ENCODE measurements at places on chromosomes 3 and 15.

- no peak overlapping the region for H3K4me3 ChIP-seq
- no peaks in the 10 kb centered on the region for H3K27me3 ChIP-seq
- no peaks in the 10 kb centered on the region for H3K36me3 ChIP-seq
- no peak for DNase-seq
- H3K27ac ChIP-seq, result no peak overlapping the region
Observed at GRCh38 chr3:100105501-100105900, 8.8 kb downstream of the FILIP1L start.

- peak overlapping the region; percentile 85 for H3K27ac ChIP-seq
- H3K4me1 ChIP-seq, result peaks cover 31% of the 10 kb centered on the region
- H3K27me3 ChIP-seq, result no peaks in the 10 kb centered on the region
- H3K36me3 ChIP-seq, result no peaks in the 10 kb centered on the region
- peak; percentile 85 for DNase-seq
Observed at GRCh38 chr3:59818033-59818918, 768.5 kb upstream of the CFAP20DC start.

DNA sequence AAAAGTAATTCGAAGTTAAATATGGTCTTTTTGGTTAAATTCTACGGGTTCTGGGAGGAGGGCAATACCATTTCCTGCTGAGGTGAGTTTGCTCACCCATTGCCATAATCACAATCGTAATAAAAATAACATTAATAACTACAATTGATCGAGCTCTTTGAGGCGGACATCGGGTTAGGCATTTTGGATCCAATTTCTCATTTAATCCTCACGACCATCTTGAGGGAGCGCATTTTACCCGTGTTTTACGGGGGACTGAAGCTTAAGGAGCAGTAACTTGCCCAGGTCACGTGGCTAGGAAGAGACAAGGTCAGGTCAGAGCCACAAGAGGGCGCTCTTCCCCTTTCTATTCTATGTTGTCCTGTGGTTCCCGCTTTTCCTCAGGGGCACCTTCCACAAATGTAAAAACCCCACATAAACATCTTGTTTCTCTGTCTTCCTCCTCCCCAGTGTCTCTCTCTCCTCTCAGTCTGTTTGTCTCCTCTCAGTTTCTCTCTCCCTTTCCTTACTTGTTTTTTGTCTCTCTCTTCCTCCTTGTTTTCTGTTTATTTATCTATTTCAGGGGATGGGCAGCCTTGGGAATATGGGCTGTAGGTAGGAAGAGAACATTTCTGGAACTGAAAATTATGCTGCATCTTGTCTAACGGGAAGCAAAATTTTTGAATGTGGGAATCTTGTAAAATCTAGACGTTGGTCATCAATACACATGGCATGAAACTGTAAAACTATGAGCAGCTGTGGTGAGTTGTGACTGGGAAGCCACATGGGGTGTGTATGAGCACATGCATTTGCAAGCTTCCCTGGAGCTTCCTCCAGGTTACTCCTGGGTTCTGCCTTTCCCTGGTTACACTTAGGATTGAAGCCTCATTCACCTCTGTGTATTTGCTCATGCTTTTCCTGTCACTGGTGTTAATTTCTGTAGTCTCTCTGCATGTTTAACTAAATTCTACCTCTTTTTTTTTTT is 71.0 kb downstream of the SQOR start:
- peak; percentile 71 for DNase-seq
- H3K27me3 ChIP-seq, result no peaks in the 10 kb centered on the region
- peak overlapping the region; percentile 40 for H3K4me3 ChIP-seq
- no peak overlapping the region for H3K27ac ChIP-seq
- peaks cover 11% of the 10 kb centered on the region for H3K4me1 ChIP-seq
- H3K36me3 ChIP-seq, result no peaks in the 10 kb centered on the region

GRCh38 chr3:51384055-51384725 is 901 bp upstream of the MANF start:
- no peak for DNase-seq
- H3K27ac ChIP-seq, result peak overlapping the region; percentile 86
- H3K27me3 ChIP-seq, result no peaks in the 10 kb centered on the region
- peaks cover 39% of the 10 kb centered on the region for H3K4me1 ChIP-seq
- H3K36me3 ChIP-seq, result no peaks in the 10 kb centered on the region

GRCh38 chr3:66439666-66440344 is 61.0 kb downstream of the LRIG1 start:
- H3K4me3 ChIP-seq, result no peak overlapping the region
- no peak overlapping the region for H3K27ac ChIP-seq
- no peaks in the 10 kb centered on the region for H3K4me1 ChIP-seq
- H3K27me3 ChIP-seq, result 0 out of 2 replicates have a peak, but pooled peaks cover 2% of the 10 kb centered on the region

DNA sequence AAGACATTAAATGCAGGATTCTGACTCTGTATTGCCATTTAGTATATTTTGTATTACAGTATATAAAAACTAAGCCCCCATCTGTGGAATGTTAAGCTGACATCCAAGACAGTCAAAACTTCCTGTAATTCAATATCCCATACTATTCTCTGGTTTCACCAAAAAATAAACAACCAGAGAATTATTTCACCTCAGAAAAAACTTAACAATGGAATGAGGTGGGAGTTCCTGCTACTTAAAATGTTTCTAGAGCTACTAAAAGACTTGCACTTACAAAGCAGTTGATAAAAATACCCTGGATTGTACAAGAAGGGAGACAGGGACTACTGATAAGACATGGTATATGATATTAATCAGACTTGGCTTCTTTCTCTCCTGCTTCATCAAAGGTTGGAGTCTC is 8.3 kb downstream of the ARL13B start:
- no peak for DNase-seq
- H3K4me1 ChIP-seq, result no peaks in the 10 kb centered on the region
- no peaks in the 10 kb centered on the region for H3K36me3 ChIP-seq
- H3K27me3 ChIP-seq, result no peaks in the 10 kb centered on the region
- H3K27ac ChIP-seq, result no peak overlapping the region
- no peak overlapping the region for H3K4me3 ChIP-seq

GRCh38 chr15:100291106-100291505 is 50.7 kb downstream of the ADAMTS17 start:
- no peaks in the 10 kb centered on the region for H3K4me1 ChIP-seq
- no peak for DNase-seq
- H3K4me3 ChIP-seq, result no peak overlapping the region

- peaks cover 11% of the 10 kb centered on the region for H3K4me1 ChIP-seq
- H3K27ac ChIP-seq, result no peak overlapping the region
- DNase-seq, result peak; percentile 33
Observed at GRCh38 chr3:98329392-98330124, 24.1 kb upstream of the OR5K4 start.

DNA sequence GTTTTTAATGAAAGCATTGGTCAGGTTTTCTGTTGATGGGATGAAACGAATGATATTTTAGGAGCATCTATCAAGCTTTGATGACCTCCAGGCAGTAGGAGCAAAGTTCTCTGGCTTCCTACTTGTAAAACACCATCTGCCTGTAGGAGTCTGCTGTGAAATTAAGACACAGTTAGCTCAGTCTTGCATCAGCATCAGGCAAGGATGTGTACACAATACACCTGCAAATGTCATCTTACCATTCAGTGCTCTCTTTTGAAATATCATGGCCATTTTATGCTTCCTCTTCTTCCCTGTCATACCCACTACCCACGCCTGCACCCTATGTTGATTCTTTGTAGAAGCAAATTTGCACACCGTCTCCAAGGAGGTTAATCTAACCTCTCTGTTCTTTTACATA is 38.2 kb downstream of the B3GALNT1 start:
- H3K27me3 ChIP-seq, result no peaks in the 10 kb centered on the region
- H3K36me3 ChIP-seq, result no peaks in the 10 kb centered on the region
- no peak overlapping the region for H3K27ac ChIP-seq
- H3K4me3 ChIP-seq, result no peak overlapping the region
- DNase-seq, result no peak

- H3K4me3 ChIP-seq, result no peak overlapping the region
- H3K27me3 ChIP-seq, result no peaks in the 10 kb centered on the region
- DNase-seq, result no peak
Observed at GRCh38 chr3:107650788-107651187, 128.0 kb downstream of the BBX start.

- no peak for DNase-seq
- no peak overlapping the region for H3K4me3 ChIP-seq
- H3K27me3 ChIP-seq, result peaks cover 51% of the 10 kb centered on the region
- no peaks in the 10 kb centered on the region for H3K36me3 ChIP-seq
Observed at GRCh38 chr3:135085652-135086436, 290.8 kb downstream of the EPHB1 start.

- H3K4me3 ChIP-seq, result no peak overlapping the region
- H3K4me1 ChIP-seq, result no peaks in the 10 kb centered on the region
- peaks cover 21% of the 10 kb centered on the region for H3K36me3 ChIP-seq
Observed at GRCh38 chr3:108564564-108564963, 24.7 kb downstream of the CIP2A start.

- H3K36me3 ChIP-seq, result no peaks in the 10 kb centered on the region
- DNase-seq, result no peak
- H3K4me1 ChIP-seq, result no peaks in the 10 kb centered on the region
Observed at GRCh38 chr3:95036526-95037021, 973.7 kb downstream of the NSUN3 start.

DNA sequence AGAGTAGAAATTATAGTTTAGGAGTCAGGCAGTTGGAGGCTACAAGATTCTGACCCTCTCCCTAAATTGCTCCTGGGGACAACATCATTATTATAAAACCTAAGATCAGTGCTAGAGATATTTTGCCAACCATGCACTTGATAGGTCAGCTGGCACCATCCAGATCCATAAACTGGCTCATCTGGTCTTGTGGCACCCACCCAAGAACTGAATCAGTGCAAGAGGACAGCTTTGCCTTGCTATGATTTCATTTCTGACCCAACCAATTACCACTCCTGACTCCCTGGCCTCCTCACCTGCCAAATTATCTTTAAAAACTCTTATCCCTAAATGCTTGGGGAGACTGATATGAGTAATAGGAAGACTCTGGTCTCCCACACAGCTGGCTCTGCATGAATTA is 461.1 kb upstream of the TGFBR2 start:
- no peaks in the 10 kb centered on the region for H3K36me3 ChIP-seq
- no peak overlapping the region for H3K4me3 ChIP-seq
- no peak for DNase-seq
- no peak overlapping the region for H3K27ac ChIP-seq

- H3K36me3 ChIP-seq, result no peaks in the 10 kb centered on the region
- no peaks in the 10 kb centered on the region for H3K27me3 ChIP-seq
- peak overlapping the region; percentile 44 for H3K4me3 ChIP-seq
- no peak for DNase-seq
- H3K4me1 ChIP-seq, result peaks cover 9% of the 10 kb centered on the region
Observed at GRCh38 chr3:170355738-170356595, 1.5 kb upstream of the SKIL start.

- DNase-seq, result no peak
- H3K4me3 ChIP-seq, result no peak overlapping the region
- no peaks in the 10 kb centered on the region for H3K4me1 ChIP-seq
- H3K27ac ChIP-seq, result no peak overlapping the region
- H3K36me3 ChIP-seq, result no peaks in the 10 kb centered on the region
- no peaks in the 10 kb centered on the region for H3K27me3 ChIP-seq
Observed at GRCh38 chr3:81170298-81170697, 591.1 kb downstream of the GBE1 start.

DNA sequence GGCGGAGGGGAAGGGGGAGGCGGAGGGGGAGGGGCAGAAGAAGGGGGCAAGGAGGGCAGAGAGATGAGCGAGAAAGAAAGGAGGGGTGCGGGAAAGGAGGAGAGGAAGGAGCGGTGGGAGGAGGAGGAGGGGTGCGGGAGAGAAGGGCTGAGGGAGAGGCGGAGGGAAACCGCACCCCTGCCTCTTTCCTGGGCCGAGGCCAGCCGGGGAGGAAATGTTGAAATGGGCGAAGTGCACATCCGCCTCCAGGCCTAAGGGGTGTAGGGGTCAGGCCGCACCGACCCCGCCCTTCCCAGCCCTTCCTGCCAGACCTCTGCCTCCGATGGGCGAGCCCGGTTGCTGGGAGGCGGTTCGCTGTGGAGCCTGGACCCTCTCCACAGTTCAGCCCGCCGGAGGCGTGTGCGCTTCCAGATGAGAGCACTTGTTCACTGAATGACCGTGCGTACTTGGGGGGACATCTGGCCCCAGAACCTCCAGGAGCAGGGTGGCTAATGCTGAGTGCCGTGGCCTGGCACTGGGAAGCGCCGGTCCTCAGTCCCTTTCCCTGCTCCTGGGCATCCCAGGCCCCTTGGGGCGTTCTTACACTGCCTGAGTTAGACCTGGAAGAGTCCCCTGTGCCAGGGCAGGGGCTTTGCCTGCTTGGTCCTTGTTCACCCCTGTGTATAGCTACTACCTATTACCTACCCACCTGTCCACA is 110.3 kb upstream of the KLF13 start:
- peak overlapping the region; percentile 63 for H3K4me3 ChIP-seq
- no peak for DNase-seq
- peaks cover 19% of the 10 kb centered on the region for H3K4me1 ChIP-seq
- H3K27me3 ChIP-seq, result no peaks in the 10 kb centered on the region
- no peaks in the 10 kb centered on the region for H3K36me3 ChIP-seq

GRCh38 chr15:98648654-98649471 is 524 bp downstream of the IGF1R start:
- H3K27ac ChIP-seq, result peak overlapping the region; percentile 51
- peaks cover 52% of the 10 kb centered on the region for H3K27me3 ChIP-seq
- peak overlapping the region; percentile 65 for H3K4me3 ChIP-seq
- H3K4me1 ChIP-seq, result peaks cover 3% of the 10 kb centered on the region
- no peak for DNase-seq

- H3K27me3 ChIP-seq, result no peaks in the 10 kb centered on the region
- H3K4me3 ChIP-seq, result no peak overlapping the region
- DNase-seq, result no peak
- no peaks in the 10 kb centered on the region for H3K4me1 ChIP-seq
Observed at GRCh38 chr3:188529228-188529627, 375.3 kb downstream of the LPP start.

GRCh38 chr3:148742118-148742517 is 44.4 kb downstream of the AGTR1 start:
- H3K4me3 ChIP-seq, result no peak overlapping the region
- H3K27ac ChIP-seq, result no peak overlapping the region
- DNase-seq, result no peak
- no peaks in the 10 kb centered on the region for H3K36me3 ChIP-seq
- H3K27me3 ChIP-seq, result no peaks in the 10 kb centered on the region

DNA sequence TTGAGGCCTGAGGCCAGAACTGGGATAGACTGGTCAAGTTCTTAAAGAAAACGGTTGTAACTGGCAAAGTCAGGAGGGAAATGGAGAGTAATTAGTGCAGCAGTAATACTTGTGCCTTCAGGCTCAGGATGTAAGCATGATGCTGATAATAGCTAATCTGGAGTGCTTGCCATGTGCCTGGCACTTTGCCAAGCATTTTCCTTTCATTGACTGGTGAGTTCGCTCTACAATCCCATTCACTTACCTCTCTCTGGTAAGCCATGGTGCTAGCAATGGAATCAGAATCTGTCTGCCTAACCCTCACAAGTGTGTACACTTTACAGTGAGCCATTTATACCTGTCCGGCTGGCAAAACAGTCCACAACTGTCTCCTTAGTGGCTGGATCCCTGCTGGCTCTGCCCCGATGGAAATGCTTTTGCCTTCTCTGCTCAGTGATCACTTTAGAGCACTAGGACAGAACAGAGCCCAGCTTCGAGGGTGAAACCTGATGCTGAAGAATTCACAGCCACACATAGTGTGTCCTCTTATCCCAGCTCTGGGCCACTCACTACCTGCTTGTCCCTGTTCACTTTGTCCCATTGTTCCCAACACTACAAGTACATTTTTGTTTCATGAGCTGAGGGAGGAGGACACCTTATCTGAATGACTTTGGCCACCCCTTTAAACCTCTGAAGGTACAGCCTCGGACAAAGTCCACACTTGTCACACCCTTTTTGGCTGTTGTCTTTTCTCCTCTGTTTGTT is 10.3 kb downstream of the CHP1 start:
- DNase-seq, result no peak
- H3K4me1 ChIP-seq, result no peaks in the 10 kb centered on the region
- H3K27ac ChIP-seq, result no peak overlapping the region
- no peak overlapping the region for H3K4me3 ChIP-seq
- H3K36me3 ChIP-seq, result peaks cover 7% of the 10 kb centered on the region
